ENCODE measurements at places on chromosomes 11 and 22.

GRCh38 chr11:72229336-72229924 lies 4.9 kb downstream of the INPPL1 start:
- no peak for DNase-seq

DNA sequence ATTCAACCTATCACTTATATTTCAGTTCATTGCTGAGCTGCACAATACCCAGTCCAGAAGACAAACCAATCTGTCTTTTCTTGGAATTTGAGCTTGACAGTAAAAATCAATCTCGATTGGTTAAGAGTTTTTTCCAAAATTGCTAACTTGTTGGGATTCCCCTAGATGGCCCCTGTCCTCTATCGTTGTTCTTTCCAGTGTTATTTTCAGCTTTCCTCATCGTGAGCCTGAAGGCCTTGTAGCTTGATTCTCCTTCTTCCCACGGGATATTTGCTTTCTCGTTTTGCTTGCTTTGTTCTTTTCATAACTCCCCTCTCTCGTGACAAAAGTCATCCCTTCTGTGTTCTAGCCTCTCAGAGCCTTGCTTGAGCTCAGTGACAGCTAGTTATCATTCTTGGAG lies 3.1 kb downstream of the OR8B8 start:
- DNase-seq, result no peak

- DNase-seq, result no peak
Measured at GRCh38 chr11:9053316-9054035, 37.9 kb downstream of the SCUBE2 start.

GRCh38 chr22:48579928-48580309 lies 1247.8 kb downstream of the BRD1 start:
- DNase-seq, result no peak

DNA sequence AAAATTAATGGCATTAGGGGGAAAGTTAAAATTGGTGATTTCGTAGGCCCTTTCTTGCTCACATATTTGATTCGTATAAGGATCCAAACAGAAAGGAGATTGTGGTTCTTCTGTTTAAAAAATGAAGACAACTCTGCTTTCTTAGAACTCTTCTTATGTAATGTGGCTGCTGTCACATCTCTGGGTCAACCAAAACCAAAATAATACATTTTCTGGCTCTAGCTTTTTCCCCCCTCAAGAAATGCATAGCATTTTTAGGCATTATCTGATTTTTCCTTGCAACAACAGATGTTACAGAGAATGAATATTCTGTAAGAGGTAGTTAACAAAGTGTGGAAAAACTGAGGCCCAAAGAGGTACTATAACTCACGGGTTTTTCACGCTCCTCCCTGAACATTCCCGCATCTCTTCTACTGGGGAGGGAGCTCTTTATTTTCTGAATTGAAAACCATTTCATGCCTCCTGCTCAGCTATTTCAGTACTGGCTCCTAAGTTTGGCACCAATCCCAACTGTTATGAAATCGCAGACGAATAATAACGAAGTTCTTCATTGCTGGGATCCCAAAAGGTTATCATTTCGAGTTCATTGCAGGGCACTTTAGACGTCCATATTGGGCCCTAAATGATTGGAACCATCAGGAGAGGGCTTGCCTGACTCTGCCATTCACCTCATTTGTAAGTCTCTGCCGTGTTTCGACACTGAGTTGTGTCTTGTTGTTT lies 17.1 kb downstream of the GRAP2 start:
- no peak for DNase-seq

DNA sequence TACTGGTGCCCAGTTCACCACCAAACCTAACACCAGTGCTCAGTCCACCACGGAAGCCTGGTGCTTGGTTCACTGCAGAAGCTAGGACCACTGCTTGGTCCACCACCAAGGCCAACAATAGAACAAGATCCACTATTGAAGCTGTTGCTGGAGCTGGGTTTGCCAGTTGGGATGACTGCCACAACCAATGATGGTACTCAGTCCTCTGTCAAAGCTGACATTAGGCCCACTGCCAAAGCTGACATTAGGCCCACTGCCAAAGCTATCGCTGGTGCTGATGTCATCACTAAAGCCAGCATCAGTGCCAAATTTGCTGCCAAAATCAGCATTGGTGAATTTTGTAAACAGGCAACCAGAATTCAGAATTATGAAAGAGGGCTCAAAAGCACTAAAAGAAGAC lies 1850.2 kb upstream of the RAG2 start:
- no peak for DNase-seq

- DNase-seq, result peak; percentile 20
Measured at GRCh38 chr22:41557401-41558240, 3.2 kb upstream of the CSDC2 start.

DNA sequence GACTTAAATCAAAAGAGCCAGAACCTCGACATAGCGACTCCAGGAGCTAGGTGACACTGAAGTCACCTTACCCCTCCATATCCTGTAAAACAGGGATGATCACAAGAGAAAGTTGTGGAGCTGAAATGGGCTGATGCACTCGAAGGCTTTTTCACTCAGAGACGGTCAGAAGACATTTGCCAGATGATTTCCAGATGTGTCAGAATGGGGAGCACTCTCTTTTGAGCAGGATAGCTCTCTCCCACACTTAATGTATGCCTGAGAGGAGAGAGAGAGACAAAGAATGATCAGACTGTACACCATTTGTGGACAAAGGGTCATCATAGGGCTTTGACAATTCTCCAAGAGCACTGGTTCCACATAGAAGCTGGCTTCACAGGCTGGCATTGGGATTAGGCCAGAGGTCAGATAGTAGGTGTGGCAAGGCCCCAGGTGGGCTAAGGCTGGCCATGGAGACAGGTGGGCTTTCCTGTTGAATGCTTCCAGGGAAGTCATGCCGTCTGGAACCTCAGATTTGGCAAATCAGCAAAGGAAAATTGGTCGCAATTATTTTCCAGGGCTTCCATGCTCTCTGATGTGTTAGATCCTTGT lies 42.3 kb upstream of the ETS1 start:
- DNase-seq, result no peak

DNA sequence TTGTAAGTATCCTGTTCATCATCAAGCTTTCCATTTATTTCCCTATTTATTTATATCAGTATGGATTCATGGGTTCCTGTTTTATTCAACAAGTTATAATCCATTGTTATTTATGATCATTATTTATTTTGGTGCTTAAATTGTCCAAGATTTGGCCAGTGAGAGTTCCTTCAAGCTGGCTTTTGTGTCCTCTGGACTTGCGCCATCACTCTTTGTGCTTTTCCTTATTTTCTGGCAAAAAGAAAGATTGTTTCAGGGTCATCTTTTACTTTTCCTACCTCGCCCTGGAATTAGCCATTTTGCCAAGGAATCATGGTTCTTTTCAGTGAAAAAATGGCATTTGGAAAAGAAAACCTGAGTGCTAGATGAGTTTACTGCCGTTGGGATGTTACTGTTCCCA lies 193.4 kb downstream of the ADAMTS15 start:
- no peak for DNase-seq

GRCh38 chr22:29032584-29032983 lies 29.0 kb downstream of the C22orf31 start:
- no peak for DNase-seq

- DNase-seq, result no peak
Measured at GRCh38 chr11:1119604-1120146, 38.1 kb upstream of the MUC5AC start.

DNA sequence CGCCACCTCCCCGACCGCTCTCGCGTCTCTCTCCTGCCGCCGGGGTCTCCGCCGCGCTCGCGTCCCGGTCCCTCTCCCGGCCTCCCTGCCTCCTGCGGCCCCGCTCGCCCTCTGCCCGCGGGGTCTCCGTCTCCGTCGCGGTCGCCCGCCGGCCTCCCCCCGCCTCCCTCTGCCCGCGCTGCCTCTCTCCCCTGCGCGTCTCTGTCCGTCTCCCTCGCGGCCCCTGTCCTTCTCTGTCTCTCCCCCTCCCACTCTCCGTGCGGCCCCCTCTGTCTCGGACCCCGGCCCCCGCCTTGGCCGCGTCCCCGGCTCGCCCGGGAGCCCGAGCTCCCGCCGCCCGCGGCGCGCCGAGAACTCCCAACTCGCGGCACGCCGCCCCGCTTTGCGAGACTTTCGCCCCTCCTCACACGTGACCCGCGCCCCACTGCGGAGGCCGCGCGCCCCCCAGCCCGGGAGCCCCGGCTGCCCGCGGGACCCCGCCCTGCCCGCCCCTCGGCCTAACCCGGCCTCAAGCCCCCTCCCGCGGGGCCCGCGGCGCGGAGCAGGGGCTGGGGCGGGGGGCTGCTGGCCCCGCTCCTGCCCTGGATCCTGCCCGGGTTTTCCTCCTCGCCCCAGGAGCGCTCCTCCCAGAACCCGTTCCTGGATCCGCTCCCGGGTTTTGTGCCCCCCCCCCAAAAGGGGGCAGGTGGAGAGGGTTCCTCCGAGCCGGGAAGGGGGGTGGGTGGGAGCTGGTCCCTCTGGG lies 702 bp upstream of the KCNJ4 start:
- DNase-seq, result peak; percentile 35

GRCh38 chr22:38766076-38766777 lies 10.4 kb upstream of the SUN2 start:
- DNase-seq, result no peak

- DNase-seq, result no peak
Measured at GRCh38 chr22:24592851-24593558, at the start of gene LRRC75B. Gene LRRC75B, minus strand, starts transcription at chr22:24593073. Its CDS starts 34 bp downstream, at chr22:24593039.

DNA sequence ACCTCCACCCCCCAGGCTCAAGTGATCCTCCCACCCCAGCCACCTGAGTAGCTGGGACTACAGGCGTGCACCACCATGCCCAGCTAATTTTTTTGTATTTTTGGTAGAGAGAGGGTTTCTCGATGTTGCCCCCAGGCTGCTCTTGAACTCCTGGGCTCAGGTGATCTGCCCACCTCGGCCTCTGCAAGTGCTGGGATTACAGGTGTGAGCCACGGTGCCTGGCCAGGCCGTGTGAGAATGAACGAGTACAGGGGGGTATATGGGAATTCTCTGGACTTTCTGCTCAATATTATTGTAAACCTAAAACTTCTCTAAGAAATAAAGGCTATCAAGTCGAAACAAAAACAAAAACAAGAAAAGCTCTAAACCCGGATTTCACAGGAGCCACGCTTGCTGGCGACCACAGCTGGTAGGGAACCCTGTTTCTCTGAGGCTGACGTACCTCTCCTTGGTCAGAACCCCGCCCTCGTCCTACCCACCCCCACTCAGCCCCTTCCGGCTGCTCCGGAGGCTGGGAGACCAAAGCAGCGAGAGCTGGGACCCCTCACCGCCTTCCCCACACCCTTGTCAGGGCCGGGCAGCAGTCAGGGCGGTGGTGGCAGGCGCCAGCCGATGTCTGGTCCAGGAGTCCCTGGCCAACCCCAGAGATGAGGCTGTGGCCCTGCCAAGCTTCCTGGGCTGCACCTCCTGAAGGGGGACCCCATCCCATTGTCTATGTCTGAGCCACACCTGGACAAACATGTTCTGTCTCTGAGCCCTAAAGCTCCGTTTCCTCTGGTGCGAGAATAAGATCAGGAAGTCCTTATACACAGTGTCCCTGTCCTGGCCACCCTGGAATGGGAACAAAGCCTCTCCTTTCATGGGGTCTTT lies 52.1 kb downstream of the LINC01488 start:
- no peak for DNase-seq

- no peak for DNase-seq
Measured at GRCh38 chr11:110497231-110497978, 67.7 kb downstream of the FDX1 start.

GRCh38 chr11:70734379-70734778 lies 336.1 kb downstream of the CTTN start:
- DNase-seq, result no peak

GRCh38 chr22:39382410-39382809 lies 17.2 kb upstream of the TAB1 start:
- DNase-seq, result no peak

DNA sequence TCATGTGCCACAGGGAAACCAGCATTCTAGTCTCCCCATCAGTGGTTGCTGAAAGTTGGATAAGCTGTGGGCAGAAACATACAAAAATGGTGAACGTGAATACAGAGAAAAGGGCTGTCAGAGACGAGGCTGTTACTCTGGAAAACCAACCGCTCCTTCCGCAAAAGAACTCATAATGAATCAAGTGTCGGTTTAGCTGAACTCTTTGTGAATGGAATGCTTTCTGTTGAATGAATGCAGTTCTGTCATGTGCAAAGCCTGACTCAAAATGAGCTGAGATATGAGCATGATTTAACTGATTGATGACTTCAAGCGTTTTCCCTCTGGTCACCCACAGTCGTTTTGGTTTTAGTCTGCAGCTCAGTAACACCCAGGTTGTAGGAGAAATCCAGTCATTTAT lies 298.3 kb downstream of the ETS1 start:
- peak; percentile 30 for DNase-seq

- DNase-seq, result no peak
Measured at GRCh38 chr11:117972044-117972443, 14.2 kb upstream of the IL10RA start.

- no peak for DNase-seq
Measured at GRCh38 chr11:116404462-116404798, 368.4 kb downstream of the BUD13 start.

DNA sequence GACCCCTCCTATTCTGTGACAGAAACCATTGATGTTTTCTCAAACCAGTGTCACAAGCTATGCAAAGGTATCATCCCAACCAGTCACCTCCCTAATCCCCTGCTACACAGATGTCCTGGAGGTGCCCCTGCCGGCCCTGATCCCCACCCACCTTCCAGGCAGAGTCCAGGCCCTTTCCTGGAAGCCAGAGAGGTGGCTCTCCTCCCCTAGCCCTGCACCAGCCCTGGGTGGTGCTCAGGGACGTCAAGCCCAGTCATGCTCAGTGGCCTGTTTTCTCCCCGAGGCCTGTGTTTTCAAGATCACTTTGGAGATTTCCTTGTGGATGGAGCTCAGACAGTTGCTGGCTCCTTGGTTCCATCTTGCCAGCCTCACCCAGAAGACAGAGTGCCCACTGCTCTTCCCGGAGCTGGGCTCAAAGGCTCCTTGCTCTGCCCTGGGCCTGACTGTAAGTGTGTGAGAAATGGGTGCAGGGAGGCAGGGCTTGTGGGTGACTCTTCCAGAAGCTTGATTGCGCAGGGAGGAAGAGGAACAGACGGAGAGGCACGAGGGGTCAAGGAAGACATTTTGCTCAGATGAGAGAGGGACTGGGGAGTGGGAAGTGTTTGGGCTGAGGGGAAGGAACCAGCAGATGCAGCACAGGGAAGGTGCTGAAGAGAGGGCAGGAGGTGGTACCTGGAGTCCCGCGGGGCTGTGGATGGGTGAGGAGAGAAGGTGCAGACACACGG lies 11.3 kb downstream of the P2RY6 start:
- DNase-seq, result no peak

DNA sequence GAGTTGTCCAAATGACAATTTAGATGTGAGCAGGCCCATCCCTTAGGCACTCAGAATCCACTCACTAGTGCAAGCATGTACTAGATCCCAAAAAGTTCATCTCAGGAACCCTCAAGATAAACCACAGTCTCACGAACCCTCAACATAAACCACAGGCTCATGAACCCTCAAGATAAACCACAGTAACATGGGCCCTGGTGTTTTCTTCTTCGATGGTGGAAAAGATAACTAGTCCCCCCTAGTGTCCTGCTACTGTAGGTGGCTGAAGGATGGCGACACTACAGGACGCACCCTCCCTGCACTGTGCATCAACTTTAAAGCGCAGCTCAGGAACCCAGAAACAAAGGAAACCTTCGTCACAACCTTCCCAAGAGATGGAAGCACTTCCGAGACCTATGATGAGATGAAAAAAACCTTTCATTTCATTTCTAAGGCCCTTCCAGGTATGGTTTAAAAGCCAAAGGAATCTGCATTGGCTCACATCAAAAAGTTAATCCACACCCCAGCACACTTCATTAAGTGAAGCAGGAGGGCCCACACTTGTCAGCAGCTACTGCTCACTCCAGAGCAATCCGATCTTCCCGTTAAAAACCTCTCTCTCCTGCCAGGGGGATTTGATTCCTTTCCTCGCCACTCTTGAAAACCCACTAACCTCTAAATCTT lies 2.4 kb downstream of the LARGE1 start:
- peak; percentile 49 for DNase-seq

Measured in NCI-H1417 (cell line).